ENCODE measurements at places on chromosomes 1 and 21. TPM values are rescaled to one million over a fixed set of nuclear protein-coding genes. Genes with fewer than 3 reads are reported as not detected.

- DNase-seq: peak; percentile 67
Measured at GRCh38 chr1:111597426-111597825, 22.2 kb upstream of the RAP1A start.

- DNase-seq: peak; percentile 69
Measured at GRCh38 chr1:147641695-147642592, 28.4 kb downstream of the ACP6 start.

Gene ZNF670
- total RNA-seq: 2.0 TPM

Gene NENF
- total RNA-seq: 38.4 TPM

GRCh38 chr1:171972846-171973245 is 131.5 kb downstream of the DNM3 start:
- DNase-seq: no peak
